ENCODE measurements at places on chromosomes 3 and 15.
A peak's percentile ranks its signal among the peaks of the same experiment; 100 is the strongest.

DNA sequence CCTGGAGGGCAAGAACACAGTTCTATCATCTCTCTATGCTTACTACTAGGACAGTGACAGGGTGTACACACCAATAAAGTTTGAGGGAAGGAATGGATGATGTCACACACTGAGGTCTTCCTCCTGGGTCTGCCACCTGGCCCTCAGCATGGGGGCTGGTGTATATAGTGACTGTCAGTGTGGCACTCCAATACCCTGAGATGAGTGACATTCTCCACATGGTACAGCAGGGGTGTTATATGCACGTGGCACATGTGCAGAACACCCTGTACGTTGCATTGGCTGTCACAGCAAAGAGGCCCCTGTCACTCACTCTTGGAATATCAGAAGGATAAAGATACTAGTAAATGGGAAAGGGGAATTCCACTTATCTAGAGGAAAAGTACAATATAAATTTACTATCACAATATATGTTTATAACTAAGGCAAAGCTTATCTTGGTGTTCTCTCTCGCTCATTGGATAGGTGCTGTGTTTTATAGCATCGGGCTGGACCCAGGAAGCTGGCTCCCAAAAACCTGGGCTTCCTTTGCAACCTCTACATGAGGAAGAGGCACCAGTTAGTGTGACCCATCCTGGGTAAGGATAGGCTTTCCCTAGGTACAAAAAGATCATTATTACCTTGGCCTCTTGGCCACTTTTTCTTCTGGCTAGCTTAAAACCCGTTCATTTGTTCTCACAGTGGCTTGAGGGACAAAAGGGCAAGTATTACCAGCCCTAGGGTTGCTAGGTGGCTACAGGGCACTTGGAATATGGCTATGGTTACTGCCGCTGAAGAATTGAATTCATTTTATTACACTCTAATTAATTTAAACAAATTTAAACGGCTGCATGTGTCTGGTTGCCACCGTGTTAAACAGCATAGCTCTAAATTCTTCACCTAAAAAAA, 54.8 kb upstream of the HES1 start:
- DNase-seq = no peak

DNA sequence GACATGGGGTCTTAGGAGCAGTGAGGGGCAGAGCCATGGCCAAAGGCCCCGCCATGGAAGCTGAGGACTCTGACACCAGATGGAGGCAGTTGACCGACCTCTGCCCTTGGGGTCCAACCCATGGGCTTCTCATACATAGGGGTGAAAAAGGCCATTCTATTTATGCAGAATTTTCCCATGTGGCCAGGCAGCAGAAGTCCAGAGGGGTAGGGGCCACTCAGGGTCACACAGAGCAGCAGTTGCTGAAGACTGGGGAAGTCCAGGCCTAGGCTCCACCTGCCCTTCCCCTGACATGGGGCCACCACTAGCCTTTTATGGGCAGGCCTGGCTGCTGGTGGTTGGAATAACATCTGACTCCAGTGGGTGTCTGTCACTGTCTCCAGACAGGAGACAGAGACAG, 6.4 kb downstream of the PRSS50 start:
- peak; percentile 38 for DNase-seq

DNA sequence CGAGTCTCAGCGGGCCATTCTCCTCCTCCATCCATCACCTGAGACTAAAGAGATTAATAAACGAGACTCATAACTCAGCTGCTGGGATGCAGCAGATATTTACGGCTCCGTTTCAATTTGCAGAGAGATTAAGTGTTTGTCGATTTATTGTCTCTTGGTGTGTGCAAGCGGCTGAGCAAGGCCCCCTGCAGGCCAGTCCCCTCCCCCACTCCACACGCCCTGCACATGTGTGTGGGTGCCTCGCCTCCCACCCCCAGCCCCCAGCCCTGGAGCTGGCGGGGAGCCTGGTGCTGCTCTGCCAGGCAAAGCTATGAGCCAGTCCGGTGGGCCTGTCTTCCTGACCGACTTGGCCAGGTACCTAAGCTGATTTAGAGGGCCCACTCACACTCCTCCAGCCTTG, 63.0 kb downstream of the CYP11A1 start:
- DNase-seq = no peak

GRCh38 chr3:14286887-14287500, 108.4 kb downstream of the LSM3 start:
- no peak for DNase-seq

DNA sequence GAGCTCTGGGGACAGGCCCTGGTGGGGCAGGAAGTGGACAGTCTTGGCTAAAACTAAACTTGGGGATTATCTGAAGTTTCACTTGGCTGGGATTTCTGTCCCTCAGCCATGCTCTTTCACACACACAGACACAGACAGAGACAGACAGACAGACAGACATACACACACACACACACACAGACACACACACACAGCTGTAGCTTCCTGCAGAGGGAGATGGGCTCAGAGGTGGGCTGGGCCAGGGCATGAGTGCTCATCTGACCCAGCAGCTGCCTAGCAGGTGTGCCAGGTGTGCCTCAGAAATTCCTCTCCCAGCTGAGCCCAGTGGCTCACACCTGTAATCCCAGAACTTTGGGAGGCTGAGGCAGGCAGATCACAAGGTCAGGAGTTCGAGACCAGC, 3.3 kb downstream of the RHOV start:
- DNase-seq = no peak

GRCh38 chr15:64843991-64844390, 2.3 kb downstream of the PLEKHO2 start:
- DNase-seq = no peak

DNA sequence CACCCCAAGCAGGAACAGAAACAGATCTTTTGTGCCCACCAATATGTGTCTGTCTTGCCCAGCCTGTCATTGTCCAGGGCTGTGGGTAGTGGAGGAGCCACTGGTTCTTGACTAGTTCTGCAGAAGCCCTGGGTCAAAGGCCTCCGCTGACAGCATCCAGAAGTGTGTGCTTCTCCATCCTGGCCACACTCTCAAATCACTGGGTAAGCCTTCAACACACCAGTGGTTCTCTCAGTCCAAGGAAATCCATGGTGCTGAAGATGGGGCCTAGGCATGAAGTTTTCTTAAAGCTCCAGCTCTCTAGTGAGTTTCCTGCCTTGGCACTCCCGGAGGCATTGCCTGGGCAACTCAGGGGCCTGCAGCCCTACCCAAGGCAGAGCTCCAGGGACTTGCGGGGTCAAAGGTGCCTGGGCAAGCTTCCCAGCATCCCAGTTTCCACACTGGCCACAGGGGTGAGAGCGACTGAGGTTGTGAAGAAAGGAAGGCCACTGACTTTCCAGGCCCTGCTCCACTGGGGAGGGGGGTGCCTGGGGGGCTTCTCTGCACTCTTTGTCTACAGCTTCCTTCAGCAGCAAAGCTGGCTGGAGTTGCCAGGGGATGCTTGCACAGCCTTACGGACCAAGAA, 37.9 kb upstream of the RPL32 start:
- no peak for DNase-seq

GRCh38 chr3:48558493-48559134, 2.0 kb upstream of the PFKFB4 start:
- DNase-seq = no peak

GRCh38 chr15:59203008-59203407, 3.6 kb upstream of the LDHAL6B start:
- DNase-seq = no peak

DNA sequence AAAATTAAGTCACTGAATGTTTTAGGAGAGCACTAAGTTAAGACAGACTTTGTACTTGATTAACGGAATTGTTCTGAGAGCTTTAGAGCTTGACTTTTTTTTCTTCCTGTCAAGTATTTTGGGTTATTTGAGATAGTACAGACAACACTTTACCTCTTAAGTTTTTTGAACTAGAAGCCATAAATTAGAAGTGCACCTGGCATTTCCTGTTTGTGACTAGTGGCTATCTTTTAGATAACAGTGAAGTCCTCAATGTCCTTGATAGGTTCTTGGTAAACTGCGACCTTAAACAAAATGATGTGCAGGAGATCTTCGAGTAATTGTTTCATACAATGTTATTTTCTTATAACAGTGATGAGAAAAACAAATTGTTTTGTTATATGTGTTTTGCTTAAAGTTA, 213.9 kb downstream of the TP63 start:
- DNase-seq = no peak

- no peak for DNase-seq
These were observed 68.0 kb downstream of the COL8A1 start for GRCh38 chr3:99706410-99706809.

- no peak for DNase-seq
These were observed 122.5 kb downstream of the PLCL2 start for GRCh38 chr3:17007284-17007683.

- DNase-seq = no peak
These were observed 2.3 kb downstream of the SHOX2 start for GRCh38 chr3:158103887-158104327.

GRCh38 chr3:15291589-15292541, 40.5 kb downstream of the SH3BP5 start:
- DNase-seq = no peak

- no peak for DNase-seq
These were observed 269.2 kb downstream of the MECOM start for GRCh38 chr3:169394316-169394715.

DNA sequence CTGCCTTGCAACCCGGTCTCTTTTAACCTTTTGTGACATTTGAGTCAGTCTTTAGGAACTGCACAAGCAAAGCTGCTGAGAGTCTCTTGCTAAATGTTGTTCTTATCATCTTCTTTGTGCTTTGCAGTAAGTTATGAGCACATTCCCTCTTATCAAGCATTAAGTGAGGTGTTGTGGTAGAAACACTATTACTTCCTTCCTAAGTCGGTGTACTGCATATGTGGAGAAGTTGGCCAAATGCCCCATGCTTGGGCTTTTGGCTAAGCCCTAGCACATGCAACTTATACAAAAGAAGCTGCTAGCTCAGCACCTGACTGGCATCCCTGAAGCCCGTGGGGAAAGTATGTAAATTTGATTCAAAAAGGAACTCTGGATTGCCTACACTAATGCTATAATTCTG, 136.5 kb upstream of the RBMS3 start:
- DNase-seq = peak; percentile 8

GRCh38 chr3:179455954-179456353, 4.7 kb upstream of the GNB4 start:
- no peak for DNase-seq

DNA sequence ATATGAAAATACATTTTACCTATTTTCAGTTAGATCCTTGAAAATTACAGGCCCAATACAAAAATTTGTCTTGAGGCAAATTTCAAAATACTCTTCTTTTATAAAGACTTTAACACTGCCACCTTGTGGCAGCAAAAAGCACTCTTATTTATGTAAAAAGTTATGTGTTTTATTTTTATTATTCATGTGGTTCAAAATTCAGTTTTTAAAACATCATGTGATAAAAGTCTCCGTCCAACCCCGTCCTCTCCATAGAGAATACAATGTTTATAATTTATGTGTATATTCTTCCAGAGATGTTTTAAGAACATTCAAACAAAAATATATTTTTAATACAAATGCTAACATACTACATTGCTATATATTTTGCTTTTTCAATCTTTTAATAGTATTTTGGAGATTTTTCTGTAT, 36.9 kb upstream of the TRIM59 start:
- DNase-seq = peak; percentile 61

DNA sequence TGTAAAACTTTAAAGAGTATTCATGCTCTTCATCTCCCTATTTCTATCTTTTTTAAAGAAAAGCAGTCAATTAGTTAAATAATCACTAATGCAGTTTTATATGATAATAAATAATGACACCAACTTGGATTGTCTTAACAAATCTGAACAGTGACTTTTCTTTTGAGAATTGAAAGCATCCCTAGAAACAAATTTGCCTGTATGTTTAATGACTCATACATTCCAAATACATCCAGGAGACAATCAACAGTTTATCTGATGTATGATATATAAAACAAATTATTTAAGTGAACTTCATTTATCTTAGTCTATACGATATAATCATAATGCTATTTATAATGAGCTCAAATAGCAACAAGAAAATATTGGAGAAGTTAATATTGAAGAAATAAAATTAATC, 78.0 kb downstream of the ALCAM start:
- no peak for DNase-seq

DNA sequence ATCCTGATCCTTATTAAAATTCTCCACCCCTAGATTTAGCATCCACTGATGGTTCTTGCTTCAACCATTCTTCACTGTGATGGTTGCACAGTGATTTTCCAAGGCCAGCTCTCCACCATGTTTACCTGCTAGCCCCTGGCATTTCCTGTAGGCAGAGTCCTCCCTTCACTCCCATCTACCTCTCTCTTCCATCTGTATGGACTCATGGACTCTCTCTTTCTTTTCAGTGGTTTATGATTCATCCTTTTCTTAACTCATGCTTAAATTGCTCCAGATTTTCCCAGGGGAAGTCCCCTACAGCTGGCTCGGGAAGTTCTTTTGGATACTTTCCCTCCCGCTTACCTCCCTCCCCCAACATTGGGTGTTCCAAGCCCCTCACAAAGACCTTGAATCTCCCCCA, 18.7 kb downstream of the TGM4 start:
- no peak for DNase-seq

GRCh38 chr3:148077318-148077923, 620.3 kb upstream of the AGTR1 start:
- peak; percentile 15 for DNase-seq

- no peak for DNase-seq
These were observed 6.8 kb downstream of the TRNT1 start for GRCh38 chr3:3133500-3133899.

- peak; percentile 55 for DNase-seq
These were observed 4.4 kb downstream of the GXYLT2 start for GRCh38 chr3:72892081-72892775.

- DNase-seq = no peak
These were observed 104.8 kb downstream of the TGFBR2 start for GRCh38 chr3:30711151-30711550.

DNA sequence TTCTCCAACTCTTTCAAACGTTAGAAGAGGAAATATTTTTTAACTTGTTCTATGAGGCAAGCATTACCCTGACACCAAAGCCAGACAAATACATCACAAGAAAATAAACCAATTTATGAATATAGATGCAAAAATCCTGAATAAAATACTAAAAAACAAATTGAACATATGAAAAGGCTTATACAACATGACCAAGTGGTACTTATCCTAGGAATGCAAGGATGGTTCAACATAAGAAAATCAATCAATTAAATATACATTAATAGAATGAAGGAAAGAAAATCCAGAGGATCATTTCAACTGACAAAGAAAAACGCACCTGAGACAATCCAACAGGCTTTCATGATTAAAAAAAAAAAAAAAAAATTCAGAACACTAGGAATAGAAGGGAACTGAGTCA, 17.1 kb downstream of the XPC start:
- no peak for DNase-seq

- no peak for DNase-seq
These were observed 87.1 kb downstream of the PTPRG start for GRCh38 chr3:61648481-61648880.

Data from hepatocyte (in vitro differentiated cells).